Activated T-cell treated with anti-CD3 and anti-CD28 coated beads, Interleukin-2, amount 50 U/mL, for 1 hour (primary cell): ENCODE measurements at places on chromosomes 5 and 9.

DNA sequence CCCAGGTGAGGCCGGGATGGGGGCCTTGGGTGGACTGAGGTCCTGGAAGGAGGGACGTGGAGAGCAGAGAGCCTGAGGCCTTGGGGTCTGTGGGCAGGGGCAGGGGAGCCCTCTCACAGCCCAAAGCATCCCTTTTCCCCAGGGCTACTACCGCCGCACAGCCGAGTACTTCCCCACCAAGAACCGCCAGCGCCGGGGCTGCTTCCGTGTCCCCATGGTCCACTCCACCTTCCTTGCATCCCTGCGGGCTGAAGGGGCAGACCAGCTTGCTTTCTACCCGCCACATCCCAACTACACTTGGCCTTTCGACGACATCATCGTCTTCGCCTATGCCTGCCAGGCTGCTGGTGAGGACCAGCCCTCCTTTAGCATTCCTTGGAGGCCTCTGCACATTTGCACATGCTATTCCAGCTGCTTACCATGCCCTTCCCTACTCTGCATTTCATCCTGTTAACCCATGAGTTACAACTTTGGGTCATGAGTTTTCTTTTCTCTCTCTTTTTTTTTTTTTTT lies 3.7 kb downstream of the CERCAM start:
- DNase-seq: no peak

- no peak for DNase-seq
Observed at GRCh38 chr9:127788337-127789011, 2.6 kb downstream of the CDK9 start.

DNA sequence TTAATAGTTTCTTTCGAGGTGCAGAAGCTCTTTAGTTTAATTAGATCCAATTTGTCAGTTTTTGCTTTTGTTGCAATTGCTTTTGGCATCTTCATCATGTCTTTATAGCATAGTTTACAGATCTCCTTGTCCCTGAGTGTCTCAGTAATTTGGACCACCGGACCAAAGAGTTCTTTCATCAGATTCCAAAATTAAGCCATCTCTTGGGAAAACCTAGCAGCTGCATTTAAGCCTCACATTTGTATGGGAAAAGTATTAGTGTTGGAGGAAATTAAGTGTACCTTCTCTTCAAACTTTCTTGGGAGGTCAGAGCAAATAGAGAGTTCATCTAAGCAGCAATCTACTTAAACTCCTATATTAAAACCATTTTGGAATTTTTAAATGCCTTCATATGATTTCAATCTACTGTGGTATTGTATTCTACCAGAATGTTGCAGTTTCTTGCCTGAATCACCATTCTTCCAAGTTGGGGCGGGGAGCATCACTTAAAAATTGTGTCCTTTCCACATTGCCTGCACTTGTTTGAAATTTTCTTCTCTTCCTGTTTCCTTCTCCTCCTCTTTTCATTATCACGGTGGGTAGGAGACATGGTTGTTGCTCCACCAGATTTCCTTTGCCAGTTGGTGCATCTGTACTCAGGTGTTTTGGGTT lies 97.3 kb upstream of the DAB2 start:
- DNase-seq: no peak

GRCh38 chr5:72480841-72481240 lies 26.4 kb downstream of the ZNF366 start:
- DNase-seq: no peak

GRCh38 chr5:72292411-72292810 lies 27.6 kb downstream of the MRPS27 start:
- no peak for DNase-seq

- no peak for DNase-seq
Observed at GRCh38 chr9:75333624-75334023, 245.3 kb downstream of the OSTF1 start.

DNA sequence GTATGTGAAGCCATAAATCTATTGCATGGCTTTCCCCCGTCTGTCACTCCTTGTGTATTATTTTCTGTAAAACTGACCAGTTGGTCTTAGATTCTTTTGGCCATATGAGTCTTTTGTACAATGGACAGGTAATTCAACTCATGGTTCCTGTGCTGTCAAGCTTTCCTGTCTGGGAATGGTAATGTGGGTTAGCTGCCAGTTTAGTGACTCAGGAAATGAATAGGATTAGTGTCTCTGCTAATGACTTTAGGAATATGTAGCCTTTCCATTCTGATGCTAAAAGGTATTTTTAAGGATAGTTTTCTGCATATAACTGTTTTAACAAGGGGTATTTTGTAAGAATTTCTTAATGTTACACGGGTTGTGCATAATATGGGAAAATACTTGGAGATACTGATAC lies 182.7 kb downstream of the PBX3 start:
- no peak for DNase-seq

- no peak for DNase-seq
Observed at GRCh38 chr9:100662122-100662521, 84.2 kb downstream of the CAVIN4 start.

GRCh38 chr9:70478963-70479641 lies 64.6 kb upstream of the KLF9 start:
- DNase-seq: no peak

- DNase-seq: no peak
Observed at GRCh38 chr9:133168432-133168831, 4.7 kb upstream of the GBGT1 start.

- DNase-seq: no peak
Observed at GRCh38 chr5:83549674-83550073, 78.1 kb downstream of the VCAN start.

GRCh38 chr5:76040806-76041205 lies 42.4 kb upstream of the SV2C start:
- no peak for DNase-seq

DNA sequence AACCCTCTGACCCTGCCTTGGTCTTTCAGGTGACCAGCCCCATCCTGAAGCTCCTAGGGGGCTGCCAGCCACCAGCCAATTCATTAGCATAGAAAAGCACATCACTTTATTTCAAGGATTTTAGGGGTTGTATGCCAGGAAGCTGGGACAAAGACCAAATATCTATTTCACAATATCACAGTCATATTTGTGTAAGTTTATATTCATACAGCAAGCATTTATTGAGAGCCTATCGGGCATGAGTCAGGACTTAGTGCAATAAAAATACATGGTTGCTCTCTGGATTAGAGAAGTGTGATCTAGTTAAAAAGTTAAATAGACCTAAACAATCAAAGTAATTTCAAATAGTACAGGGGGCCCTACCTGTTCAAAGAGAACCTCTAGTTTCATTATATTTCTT lies 113.8 kb downstream of the ERCC6L2 start:
- no peak for DNase-seq

GRCh38 chr5:143145243-143146160 lies 258.0 kb downstream of the NR3C1 start:
- no peak for DNase-seq

DNA sequence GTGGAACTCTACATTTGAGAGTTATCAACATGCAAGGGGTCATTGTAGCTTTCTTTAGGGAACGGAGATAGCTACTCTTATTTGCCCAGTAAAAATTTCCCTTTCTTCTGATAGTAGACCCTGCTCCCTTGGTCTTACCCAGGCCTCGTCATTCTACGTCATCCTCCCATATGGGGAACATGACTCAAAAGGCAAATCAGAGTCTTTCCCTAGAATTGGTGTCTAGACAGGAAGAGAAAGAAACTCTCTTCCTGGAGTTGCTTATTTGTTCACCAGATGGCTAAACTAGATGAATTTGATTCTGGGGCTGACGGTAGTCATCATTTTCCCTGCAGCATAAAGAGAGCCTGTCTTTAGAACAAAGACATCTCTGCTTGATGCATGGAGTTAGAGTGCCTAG lies 12.2 kb upstream of the SLC38A9 start:
- DNase-seq: no peak

- no peak for DNase-seq
Observed at GRCh38 chr5:97452646-97453045, 269.6 kb upstream of the RIOK2 start.

- DNase-seq: no peak
Observed at GRCh38 chr9:121326130-121326838, 43.8 kb downstream of the STOM start.

- no peak for DNase-seq
Observed at GRCh38 chr5:124451721-124452383, 294.6 kb downstream of the ZNF608 start.

- DNase-seq: peak; percentile 87
Observed at GRCh38 chr9:133417541-133418461, at the start of gene REXO4. REXO4 (minus strand) TSS chr9:133418010; CDS start chr9:133417844, 166 bp downstream.

- DNase-seq: no peak
Observed at GRCh38 chr5:172145870-172146747, 41.9 kb downstream of the STK10 start.

DNA sequence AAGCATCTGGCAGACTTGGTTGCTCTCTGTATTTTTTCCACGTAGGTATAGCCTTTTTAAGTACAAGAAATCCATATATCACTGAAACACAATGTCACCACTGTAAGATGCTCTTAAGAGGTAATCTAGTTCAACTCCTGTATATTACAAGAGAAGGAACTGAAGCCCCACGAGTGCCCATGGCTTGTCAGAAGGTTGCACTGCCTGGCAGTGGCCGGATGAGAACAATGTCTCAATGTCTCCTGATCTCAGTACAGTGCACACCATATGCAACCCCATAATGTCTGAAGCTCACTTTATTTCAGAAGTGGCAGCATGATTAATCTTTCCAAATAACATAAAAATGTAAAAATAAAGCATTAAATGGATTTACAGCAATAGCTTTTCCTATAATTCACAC lies 27.7 kb downstream of the TUT7 start:
- no peak for DNase-seq

DNA sequence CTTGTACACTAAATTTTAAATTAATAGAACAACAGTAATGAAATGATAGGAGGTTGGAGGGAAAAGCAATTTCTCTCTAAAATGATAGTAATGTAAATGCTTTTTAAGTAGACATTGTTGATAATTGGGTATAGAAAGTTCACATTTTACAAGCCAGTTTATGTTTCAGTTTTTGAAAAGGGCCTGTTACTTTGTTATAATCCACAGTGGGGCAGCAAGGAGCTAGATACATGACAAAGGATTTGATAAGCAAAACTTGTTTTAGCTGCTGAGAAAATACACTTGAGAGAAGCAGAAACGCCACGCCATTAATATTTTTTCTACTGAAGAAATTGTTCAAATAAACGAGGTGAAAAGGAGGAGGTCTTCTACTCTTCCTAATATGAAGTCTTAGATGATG lies 30.2 kb downstream of the SREK1 start:
- DNase-seq: no peak

DNA sequence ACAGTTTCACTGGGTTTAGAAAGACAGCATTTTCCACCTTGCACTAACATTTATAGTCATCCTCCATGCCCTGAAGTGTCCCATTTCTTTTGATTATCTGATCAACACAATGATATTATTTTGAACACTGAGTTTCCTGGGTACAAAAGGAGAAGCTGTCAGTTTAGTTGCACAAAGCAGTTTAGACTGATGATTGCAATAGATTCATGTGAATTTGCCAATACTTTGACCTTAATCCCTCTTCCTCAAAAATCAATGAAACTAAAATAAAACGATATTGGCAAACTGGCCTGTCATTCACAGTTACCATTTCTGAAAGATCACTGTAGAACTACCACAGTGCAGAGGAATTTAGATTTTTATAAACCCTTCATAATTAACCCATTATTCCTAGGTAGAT lies 34.2 kb upstream of the RASGRF2 start:
- no peak for DNase-seq

GRCh38 chr5:177372910-177373309 lies 11.3 kb upstream of the SLC34A1 start:
- DNase-seq: no peak

GRCh38 chr9:113844466-113844865 lies 31.6 kb upstream of the ZNF618 start:
- no peak for DNase-seq

DNA sequence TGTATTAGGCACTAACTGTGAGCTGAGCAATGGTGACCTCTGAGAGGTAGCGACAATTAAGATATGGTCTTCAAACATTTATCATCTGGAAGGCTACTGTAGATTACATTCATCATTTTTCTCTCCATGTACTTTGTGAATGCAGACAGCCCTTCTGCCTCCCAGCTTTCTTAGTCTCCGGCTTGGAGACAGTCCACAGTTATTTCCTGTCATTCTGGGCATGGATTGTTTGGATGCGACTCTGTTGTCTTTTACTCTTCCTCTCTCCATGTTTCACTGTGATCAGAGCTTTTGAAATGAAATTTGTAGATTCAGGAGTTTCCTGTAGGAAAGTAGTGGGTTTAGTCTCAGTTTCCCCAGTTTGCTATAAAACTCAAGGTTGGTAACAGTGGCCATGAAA lies 20.5 kb downstream of the DMRT2 start:
- no peak for DNase-seq
